Suppressor macrophage treated with lipopolysaccharide for 4 hours (primary cell): ENCODE measurements at places on chromosomes 11 and 22.

- no peak for DNase-seq
These were observed 77.2 kb upstream of the PPARA start for GRCh38 chr22:46072981-46073682.

DNA sequence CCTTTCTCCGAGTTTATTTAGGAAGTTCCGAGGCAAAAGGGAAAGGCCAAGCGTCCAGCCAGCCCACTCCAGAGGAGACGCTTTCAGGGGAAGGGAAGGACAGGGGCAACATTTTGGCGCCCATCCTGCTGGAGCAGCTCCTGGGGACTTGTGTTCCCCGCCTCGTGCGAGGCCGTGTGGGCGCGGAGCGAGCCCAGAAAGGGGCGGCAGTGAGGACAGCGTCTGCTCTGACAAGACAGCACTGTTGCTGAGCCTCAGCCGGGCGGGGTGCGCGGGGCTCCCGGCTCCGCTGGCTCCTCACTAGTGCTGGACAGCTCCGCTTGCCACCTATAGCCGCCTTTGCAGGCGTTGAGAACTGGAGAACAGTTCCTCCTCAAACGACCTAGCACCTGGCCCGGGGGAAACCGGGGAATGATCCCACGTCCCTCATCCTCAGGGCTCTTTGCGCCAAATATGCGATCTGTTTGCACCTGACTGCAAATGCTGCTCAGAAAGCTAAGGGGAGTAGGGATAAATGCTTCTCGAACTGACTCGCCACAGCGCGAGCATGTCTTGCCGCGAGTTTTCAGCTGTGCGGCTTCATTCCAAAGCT, 722 bp upstream of the GUCY1A2 start:
- no peak for DNase-seq

DNA sequence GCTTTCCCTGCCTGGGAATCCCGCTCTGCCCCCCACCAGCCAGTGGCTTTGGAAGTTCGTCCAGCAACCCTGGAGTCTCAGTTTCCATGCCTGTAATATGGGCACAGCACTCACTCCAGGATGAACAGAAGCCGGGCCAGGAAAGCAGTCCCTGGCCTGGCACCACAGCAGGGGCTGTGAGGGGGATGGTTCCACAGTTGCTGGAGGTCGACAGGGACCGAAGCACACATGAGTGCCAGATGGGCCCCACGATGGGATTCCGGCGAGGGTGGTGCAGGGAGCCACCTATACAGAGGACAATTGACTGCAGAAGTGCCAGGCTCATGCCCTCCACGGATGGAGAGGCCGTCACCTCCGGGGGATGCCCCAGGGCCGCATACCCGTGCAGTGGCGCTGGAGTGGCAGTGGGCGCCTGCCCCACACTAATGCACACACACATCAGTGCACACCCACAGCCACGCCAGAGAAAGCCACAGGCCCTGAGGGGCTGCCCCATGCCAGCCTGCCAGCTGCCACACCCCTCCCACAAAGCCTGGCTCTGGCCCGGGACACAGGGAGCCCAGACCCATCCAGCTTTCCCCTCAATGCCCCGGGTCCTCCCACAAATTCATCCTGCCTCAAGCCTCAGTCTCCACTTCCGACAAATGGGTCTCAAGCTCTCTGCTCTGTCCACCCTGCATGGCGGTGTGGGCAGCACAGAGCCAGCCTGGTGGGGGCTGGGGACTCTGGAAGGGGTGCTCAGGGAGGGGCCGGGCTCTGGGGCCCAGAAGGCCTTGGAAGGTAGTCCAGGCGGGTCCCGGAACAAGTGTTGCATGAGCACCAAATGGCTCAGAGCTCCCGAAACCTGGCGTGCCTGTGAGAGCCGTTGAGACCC, 9.7 kb downstream of the ASCL2 start:
- no peak for DNase-seq

- DNase-seq = no peak
These were observed 5.2 kb upstream of the SPTBN2 start for GRCh38 chr11:66734215-66734614.

- DNase-seq = no peak
These were observed 988.1 kb downstream of the NTM start for GRCh38 chr11:132358573-132358953.

DNA sequence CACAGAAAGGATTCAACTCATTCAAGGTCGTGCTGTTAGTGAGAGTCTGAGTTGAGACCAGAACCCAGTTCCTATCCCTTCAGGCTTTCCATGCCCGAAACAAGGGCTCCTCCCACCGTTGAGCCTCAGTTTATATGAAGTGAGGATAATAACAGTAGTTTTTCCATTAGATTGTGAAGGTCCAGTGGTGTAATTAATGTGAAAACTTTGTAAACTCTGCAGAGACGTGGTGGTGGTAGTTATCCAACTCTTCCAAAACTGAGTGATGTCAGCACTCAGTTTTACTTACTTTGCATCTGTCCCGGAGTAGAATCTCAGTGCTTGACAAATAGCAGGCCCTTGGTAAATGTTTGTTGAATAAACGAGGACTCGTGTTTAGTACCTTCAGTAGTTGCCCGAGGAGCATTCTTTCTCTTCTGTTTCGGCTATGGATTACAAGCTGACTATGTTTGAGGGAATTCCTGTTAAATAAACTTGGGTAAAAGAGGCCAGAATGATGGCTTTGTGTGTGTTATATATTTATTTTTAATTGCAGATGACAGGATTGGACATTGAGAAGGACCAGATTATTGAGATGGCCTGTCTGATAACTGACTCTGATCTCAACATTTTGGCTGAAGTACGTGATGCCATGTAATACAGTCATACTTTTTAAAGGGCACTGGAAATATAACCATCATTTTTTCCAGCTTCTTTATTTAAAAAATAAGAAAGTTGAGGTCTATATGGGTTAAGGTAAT, 1.0 kb downstream of the REXO2 start:
- no peak for DNase-seq

GRCh38 chr11:113994077-113994954, 19.4 kb downstream of the HTR3A start:
- DNase-seq = peak; percentile 41

- DNase-seq = no peak
These were observed 2.0 kb upstream of the TNRC6B start for GRCh38 chr22:40175611-40176244.

DNA sequence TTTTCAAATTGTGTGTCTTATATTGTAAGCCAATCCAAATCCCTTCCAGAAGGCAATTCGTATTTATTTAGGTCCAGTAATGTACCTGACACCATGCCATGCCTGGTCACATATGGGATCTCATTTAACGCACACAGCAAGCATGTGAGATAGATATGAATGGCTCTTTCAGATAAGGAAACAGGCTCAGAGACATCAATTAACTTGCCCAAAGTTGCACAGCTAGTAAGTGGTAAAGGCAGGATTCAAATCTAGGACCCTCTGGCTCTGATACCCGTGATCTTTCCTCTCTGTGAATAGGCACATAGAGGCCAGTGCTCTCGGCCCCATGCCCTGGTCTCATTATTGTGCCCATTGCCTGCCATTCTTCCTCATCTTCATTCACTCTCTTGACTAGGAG, 34.3 kb downstream of the KCNJ4 start:
- no peak for DNase-seq

DNA sequence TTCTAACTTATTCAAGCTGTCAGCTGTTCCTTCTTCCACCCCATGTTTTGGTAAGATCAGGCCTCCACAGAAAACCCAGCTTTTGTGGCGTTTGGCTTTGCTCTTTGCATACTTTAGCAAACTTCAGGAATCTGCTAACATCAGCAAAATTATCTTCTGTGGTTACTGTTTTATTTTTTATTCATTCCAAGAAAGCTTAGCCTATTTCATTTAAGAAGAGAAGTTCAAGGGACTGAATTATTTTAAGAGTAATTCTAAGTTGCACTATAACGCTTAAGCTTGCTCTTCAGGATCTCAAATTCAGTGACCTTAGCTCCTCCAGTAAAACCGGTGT, 1.1 kb downstream of the JHY start:
- no peak for DNase-seq

- no peak for DNase-seq
These were observed 114.1 kb downstream of the SERGEF start for GRCh38 chr11:17898782-17899181.

DNA sequence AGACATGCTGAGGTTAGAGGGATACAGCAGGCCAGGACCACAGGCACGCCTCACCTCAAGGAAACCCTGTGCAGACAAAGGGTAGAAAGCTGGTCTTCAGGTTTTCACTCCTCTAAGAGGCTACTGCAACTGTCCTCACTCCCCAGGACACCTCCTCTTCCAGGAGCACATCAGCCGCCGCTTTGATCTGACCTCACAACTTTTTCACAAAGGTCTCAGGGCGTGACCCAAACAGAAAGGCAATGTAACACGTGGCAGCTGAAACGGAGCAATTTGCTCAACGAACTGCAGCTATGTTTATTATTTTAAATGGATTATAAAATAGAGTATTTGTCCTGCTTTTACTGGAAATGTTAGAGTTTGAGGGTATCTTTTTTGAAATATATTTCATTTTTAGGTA, 46.1 kb downstream of the LARGE1 start:
- DNase-seq = no peak

DNA sequence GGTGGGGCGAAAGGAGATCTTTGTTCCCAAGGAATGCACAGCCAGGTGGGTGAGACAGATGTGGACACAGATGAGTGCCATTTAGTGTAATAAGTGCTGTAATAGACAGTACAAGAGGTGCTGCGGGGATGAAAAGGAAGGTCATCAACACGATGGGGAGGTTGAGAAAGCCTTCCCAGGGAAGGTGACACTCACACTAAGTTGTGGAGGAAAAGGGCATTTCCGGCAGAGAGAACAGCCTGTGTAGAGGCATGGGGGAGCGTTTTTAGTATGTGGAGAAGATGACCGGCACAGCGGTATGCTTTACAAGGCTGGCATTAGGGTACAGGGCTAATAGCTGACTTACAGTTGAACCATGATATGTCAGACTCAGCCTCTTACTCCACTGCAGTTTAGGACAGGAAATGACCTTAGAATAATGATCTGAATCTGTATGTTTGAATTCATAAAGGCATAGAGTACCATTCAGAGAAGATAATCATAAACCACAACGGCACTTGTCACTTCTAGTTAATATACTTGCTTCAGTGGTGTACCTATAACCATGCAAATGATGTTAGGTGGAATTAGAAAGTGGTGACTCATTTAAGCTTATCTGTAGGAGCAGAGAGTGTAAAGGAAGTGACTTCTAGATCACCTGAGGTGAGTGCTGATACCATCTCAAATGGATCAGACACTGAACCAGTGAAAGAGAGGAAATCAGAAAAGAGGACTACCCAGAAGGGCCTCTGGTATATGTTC, 60.6 kb downstream of the FAM83F start:
- DNase-seq = no peak

GRCh38 chr22:27226666-27227065, 569.3 kb downstream of the MIAT start:
- DNase-seq = no peak

GRCh38 chr11:118398791-118399559, 2.4 kb upstream of the ATP5MG start:
- peak; percentile 41 for DNase-seq

GRCh38 chr22:22619765-22620414, 24.5 kb upstream of the GGTLC2 start:
- no peak for DNase-seq

DNA sequence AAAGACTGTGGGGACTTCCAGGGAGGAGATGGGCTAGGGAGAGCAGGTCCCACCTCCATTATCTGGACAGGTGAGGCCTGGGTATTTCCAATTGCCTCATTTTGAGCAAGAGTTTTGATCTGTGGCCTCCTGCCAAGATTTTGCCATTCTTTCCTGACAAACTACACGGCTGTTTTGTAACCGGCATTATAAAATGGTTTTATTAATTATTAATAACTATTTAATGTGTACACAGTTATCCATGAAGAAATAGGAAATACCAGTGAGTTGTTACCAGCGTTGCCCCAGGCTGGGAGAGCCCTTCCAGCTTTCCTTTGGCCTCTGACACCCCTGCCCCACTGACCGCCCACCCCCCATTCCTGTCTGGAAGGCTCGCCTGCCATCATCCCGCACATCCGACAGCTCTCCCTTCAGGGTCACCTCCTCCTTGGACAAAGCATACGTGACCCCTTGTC, 14.9 kb upstream of the SEC14L3 start:
- no peak for DNase-seq

GRCh38 chr11:96037405-96037949, 113.6 kb upstream of the MTMR2 start:
- no peak for DNase-seq

DNA sequence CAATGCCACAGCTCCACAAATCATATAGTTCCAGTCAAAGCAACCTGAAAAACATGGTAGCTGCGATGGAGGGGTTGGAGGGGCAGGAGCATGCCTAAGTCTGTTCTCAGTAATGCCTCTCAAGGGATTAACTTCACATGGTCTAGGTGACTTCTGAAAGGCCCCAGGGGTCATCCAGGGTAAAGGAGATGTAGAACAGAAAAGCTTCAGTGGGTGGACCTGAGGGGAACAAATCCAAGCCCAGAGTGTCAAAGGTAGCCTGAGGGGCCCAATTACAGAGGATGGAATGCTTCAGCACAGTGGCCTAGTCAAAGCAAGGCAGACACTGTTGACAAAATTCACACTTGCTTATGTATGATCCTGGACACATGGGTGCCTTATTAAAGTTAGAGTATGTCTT, 23.3 kb downstream of the OR4D9 start:
- DNase-seq = no peak

GRCh38 chr11:118415739-118416068, 14.3 kb downstream of the ATP5MG start:
- peak; percentile 37 for DNase-seq

- no peak for DNase-seq
These were observed 139.5 kb upstream of the TIMP3 start for GRCh38 chr22:32661737-32662586.

DNA sequence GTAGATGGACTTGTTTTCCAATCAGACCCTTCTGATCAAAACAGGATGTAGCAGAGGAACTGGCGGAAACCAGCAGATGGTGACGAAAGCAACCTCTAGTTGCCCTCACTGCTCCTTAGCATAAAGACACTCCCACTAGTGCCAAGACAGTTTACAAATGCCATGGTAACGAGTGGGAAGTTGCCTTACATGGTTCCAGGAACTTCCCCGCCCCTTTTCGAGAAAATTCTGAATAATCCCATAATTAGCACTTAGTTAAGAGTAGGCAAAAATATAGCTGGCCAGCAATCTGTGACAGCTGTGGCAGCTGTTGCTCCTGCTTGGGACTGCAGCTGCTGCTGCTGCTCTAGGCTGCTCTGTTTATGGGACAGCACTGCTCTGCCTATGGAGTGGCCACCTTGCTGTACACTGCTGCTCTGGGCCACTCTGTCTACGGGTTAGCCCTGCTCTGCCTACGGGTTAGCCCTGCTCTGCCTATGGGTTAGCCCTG, 33.4 kb upstream of the SORL1 start:
- DNase-seq = peak; percentile 90

DNA sequence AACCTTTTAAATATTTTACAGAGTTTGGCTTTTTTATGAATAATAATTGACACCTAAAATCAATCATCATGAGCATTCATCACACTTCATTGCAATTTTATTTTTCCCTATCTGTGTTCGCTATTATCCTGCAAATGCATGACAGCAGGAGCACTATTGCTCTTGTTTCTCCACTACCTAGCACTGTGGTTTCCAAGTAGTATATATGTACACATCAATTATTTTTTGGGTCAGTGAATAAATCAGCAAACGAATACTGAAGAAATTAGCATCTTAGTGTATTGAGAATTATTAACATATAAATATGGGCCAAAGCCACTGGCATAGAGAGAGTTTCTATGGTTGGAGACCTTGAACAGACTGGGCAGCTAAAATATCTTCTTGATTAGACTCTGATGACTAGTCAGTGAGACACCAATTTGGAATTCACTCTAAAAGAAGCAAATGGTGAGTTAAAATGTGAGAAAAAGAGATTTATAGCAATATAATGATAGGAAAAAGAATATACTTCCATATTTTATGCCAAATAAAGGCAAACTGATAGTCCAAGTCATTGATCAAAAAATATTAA, 731.1 kb upstream of the LUZP2 start:
- DNase-seq = no peak

- no peak for DNase-seq
These were observed 101.0 kb upstream of the SORL1-AS1 start for GRCh38 chr11:121553806-121554205.
